Upper lobe of right lung (tissue), 1 donor: ENCODE measurements at places on chromosomes 4 and X.
A peak's percentile ranks its signal among the peaks of the same experiment; 100 is the strongest.

GRCh38 chr4:11343536-11343935 is 85.2 kb downstream of the HS3ST1 start:
- no peak for DNase-seq

DNA sequence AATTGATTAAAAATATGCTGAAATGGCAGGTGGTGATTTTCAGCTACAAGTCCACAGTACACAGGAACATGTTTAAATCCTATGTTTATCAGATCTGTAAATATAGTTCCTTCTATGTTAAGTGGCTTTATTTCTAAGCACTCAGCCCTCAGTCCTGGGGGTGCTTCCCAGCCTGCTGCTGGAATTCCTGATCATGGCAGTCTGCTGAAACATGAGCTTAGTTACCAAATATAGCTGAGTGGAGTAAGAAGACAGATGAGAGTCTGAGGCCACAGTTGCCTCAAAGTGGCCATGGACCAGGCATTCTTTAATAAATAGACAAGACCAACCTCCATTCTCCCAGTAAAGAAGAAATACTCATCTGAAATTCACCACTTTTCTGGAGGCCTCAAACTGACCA is 17.1 kb upstream of the DDX60 start:
- no peak for DNase-seq

GRCh38 chr4:20857081-20857480 is 156.8 kb downstream of the PACRGL start:
- no peak for DNase-seq

DNA sequence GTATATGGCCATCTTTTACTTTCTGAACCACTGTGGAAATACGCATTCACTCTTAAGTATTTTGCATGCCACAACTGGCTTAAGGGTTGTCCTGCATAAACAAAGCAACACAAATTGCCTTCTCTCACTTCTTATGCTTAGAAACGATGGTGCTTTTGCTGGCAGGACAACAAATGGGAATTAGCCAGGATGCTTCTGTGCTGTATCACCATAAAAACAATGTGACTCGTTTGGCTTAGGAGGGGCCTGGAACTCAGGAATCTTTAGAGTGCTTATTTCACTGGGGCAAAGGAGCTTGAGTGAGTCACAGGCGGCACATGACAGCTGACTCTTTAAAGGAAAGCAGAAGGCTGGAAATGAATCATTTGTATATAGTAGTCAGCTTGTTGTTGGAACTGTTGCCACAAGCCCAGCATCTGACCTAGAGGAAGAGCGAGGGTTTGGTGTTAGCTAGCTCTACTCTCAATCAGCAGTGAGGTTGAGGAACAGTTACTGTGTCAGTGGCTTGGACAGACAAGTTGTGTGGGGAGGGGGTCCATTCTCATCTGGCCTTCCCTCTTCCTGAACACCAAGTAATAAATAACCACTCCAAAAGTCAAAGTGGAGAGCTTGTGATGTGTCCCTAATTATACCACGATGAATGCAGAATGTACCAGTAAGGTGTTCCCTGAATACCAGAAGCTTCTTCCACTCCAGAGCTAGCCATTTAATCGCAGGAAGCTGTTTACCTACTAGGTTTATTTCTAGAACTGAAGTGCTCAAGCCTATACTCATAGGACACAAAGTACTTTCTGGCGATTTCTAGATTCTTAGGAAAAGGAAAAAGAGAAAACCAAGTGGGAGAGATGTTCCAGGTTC is 293.1 kb downstream of the CAMK2D start:
- DNase-seq, result peak; percentile 69

DNA sequence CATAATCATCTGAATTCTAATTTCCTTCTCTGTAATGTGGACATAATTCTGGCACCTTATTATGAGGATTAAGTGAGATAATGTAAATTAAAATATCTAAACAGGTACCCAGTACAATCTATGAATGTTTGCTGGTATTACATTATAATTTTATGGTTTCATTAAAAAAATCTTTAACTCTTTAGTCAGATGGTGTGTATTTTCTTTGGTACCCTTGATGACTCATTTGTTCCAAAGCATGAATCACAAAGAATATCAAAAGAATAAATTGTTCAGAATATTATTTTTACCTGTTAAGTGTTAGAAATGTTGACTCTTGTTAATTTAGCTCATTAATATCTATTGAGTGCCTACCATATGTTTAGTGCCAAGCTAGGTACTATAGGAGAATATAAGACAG is 74.3 kb downstream of the SNX25 start:
- no peak for DNase-seq

DNA sequence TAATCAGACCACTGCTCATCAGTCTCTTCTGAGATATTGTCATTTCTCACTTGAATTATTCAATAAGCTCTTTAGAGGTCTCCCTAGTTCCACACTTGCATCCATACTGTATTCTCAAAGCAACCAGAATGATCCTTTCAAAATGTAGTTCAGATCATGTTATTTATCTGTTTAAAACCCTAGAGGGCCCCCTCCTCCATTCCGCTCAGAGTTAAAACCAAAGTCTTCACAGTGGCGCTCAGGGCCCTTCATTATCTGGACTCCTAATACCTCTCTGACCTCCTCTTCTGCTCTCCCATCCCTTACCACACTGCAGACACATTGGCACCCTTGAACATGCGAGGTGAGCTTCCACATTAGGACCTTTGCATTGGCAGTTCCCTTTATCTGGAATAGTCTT is 32.7 kb upstream of the HPGDS start:
- no peak for DNase-seq

DNA sequence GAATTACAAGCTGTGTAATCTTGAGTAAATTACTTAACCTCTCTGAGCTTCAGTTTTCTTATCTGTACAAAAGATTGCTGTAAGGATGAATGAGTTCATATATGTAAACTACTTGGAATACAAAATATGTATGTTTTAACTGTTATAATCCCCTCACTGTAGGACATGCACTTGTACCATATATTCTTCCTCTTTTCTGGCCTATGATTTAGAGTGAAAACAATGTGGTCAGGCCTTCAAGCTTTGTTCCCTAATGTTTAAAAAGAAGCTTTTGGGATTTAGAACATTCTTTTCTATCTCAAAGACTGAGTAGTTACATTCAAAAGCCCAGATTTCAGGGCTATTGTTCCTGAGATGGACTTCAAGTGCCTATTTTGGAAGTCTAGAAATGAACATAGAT is 26.7 kb upstream of the GPRIN3 start:
- no peak for DNase-seq

- DNase-seq, result no peak
Measured at GRCh38 chrX:69073241-69073640, 92.0 kb downstream of the PJA1 start.

DNA sequence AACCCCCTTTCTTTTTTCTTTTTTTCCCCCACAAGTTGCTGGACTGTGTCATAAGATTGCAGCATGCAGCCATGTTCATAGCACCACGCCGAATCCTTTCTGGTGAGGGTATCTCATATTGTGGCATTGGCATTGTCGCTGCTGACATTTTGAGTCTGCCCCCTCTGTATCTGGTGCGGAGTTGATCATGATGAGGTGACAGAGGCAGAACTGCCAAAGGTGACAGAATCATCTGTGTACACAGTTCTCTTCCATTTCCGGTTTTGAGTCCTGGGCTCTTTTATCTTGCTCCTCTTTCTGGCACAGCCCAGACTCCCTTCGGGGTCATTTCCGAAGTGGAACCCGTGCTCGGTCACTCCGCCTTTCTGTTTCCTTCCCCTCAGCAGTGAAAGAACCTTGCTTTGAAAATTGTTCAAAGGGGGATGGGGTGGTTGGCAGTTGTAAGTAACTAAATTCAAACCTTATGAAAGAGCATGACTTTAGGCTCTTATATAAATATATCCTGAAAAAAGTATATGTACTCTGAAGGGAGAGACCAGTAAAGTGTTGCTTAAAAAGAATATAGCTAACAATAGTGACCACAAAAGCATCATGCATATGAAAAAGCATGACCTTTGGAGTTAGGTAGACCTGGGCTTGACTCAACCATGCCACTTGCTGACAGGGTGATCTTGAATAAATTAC is 55.0 kb upstream of the BMP2K start:
- no peak for DNase-seq

DNA sequence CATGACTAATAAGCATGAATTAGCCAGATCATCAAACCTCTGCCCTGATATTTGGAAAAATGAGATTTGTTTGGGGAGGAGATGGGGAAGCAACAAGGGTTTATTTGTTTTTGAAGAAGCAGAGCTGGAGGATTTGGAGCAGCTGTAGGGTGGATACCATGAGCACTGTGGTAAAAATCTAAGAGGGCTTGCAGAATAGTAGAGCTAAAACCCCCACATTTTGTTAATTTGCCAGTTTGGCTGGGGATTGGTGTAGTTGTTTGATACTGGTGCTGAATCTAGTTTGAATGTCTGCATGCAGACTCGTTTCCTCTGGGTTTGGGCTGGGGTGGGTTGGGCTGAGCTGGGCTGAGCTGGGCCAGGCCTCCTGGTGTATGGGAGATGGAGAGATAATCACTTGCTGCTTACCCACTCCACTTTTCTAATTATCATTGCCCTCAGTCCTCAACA is 43.7 kb downstream of the SMAD1 start:
- no peak for DNase-seq
